ENCODE measurements at places on chromosomes 3 and 15. TPM values are rescaled to one million over a fixed set of nuclear protein-coding genes. Genes with fewer than 3 reads are reported as not detected.

Gene ACVR2B
- total RNA-seq = 3.2 TPM

Gene SPINT1
- total RNA-seq = 26.6 TPM

Gene GRAMD1C
- total RNA-seq = 5.5 TPM

Gene TGM5
- 5.6 TPM for total RNA-seq

Gene GRM2
- total RNA-seq = 0.05 TPM

DNA sequence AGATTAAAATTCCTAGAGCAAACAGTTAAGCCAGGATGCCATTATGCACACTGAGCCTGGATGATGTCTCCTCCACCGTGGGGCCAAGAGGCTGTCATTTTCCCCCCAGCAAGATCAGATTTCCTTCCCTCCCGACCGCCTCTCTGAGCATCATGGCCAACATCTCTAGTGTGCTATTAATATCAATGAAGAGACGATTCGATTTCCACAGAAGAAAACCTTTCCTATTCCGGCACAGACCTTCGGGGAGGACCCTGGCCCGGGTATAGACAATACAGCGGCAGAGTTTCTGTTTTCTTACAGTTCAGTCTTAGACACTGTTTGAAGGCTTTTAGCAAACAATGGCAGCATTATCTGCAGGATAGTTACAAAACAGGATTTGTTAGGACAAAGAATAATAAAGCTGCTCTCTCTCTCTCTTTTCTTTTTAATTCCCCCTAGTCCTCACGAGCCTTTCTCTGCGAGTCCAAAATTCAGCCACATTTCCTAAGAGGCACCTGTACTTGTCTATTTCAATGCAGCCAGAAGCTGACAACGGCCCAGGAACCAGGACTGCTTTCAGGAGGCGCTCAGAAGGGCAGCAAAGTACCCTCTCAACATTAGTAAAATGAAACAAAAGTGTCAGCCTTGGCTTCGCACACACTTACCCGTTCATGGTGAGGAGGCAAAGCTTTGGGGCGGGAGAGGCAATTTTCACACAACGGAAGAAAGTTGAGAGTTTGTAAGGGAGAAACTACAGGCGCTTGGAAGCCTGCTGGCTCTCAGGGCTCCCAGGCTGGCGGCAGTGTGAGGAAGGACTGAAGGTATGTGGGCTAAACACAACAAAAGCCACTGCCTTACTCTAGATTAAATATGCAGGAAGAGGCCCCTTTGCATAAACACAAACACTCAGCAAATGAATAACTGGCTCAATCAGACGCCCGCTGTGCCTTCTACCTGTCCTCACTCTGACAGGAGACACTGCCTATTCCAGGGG, 278.0 kb downstream of the FOXP1 start:
- no peak overlapping the region for H3K4me3 ChIP-seq
- no peak for DNase-seq
- H3K4me1 ChIP-seq = no peaks in the 10 kb centered on the region
- peaks cover 10% of the 10 kb centered on the region for H3K27me3 ChIP-seq
- no peak overlapping the region for H3K27ac ChIP-seq
- no peaks in the 10 kb centered on the region for H3K36me3 ChIP-seq

GRCh38 chr3:79930196-79930595, 162.4 kb upstream of the ROBO1 start:
- no peak overlapping the region for H3K4me3 ChIP-seq
- H3K27me3 ChIP-seq = no peaks in the 10 kb centered on the region

DNA sequence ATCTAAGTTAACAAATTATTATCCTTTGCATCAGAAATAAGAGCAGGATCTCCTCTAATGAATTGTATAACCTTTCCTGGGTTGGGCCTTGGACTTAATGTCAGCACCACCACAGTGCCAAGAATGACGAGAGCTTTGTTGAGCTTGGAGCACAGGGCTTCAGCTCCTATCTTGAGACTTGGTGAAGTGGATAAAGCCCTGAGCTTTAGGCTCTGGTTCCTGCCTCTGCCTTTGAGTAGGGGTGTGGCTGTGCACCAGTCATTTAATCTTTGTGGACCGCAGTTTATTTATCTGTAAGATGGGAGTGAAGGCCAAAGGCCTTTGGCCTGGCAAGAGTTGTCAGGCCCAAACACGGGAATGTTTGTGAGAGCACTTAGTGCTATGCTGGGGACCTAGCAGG, 162.2 kb downstream of the VGLL4 start:
- DNase-seq = no peak
- H3K4me3 ChIP-seq = no peak overlapping the region
- H3K36me3 ChIP-seq = no peaks in the 10 kb centered on the region
- no peak overlapping the region for H3K27ac ChIP-seq
- no peaks in the 10 kb centered on the region for H3K27me3 ChIP-seq

DNA sequence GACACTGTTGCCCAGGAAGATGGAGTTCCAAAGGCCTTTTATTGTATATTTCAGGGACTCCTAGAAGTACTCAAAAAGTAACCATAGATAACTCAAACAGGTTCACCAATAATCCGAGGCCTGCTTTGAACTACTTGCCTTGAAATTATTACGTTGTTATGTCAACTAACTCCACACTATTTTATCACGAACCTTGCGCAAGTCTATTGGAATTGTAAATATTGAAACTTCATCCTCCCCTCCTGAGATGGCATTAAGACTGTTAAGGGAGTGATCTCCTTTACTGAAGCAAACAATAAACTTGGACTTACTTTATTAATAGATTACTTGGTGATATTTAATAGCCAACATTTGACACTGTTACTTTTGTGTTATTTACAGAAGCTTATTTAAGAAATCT, 199.6 kb upstream of the GADL1 start:
- H3K4me3 ChIP-seq = no peak overlapping the region
- 0 out of 2 replicates have a peak, but pooled peaks cover 7% of the 10 kb centered on the region for H3K4me1 ChIP-seq
- H3K36me3 ChIP-seq = no peaks in the 10 kb centered on the region
- no peak overlapping the region for H3K27ac ChIP-seq
- DNase-seq = no peak
- H3K27me3 ChIP-seq = no peaks in the 10 kb centered on the region

DNA sequence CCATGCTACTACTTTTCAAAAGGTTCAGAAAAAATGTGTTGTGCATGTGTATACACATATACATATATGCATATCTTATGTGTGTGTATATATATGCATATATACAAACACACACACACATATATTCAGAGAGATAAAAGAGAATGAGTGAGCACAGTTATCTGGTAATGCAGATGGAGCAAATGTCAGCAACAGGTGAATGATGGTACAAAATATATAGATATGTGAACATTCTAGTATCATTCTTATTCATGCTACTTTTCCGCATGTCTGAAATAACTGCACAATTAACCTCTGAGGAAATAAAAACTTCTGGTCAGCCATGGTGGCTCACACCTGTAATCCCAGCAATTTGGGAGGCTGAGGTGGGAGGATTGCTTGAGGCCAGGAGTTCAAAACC, 222.6 kb upstream of the NANOGP8 start:
- H3K36me3 ChIP-seq = no peaks in the 10 kb centered on the region
- no peak overlapping the region for H3K27ac ChIP-seq
- H3K4me3 ChIP-seq = no peak overlapping the region
- H3K4me1 ChIP-seq = peaks cover 4% of the 10 kb centered on the region
- no peak for DNase-seq

GRCh38 chr3:14130230-14130629, 5.4 kb downstream of the TMEM43 start:
- H3K27ac ChIP-seq = no peak overlapping the region
- H3K27me3 ChIP-seq = no peaks in the 10 kb centered on the region
- DNase-seq = no peak
- H3K36me3 ChIP-seq = peaks cover 30% of the 10 kb centered on the region

DNA sequence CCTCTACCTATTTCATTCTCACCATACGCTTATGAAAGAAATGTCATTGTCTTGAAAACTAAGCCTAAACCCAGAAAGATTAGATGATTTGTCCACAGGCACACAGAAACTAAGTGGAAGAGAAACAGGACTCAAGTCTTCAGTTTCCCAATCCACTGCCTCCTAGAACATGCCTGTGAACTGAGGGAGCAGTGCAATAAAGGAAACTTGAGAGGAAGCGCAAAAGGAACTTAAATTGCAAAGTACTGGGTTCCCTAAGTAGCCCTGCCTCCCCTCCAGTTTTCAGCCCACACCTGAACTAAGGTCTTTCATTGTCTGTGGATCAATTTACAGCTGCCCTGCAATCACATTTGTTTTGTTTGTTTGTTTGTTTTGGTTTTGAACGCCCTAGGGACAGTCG, 56.7 kb upstream of the TSEN2 start:
- no peak overlapping the region for H3K27ac ChIP-seq
- DNase-seq = no peak
- H3K4me1 ChIP-seq = no peaks in the 10 kb centered on the region
- H3K27me3 ChIP-seq = no peaks in the 10 kb centered on the region
- H3K4me3 ChIP-seq = no peak overlapping the region

DNA sequence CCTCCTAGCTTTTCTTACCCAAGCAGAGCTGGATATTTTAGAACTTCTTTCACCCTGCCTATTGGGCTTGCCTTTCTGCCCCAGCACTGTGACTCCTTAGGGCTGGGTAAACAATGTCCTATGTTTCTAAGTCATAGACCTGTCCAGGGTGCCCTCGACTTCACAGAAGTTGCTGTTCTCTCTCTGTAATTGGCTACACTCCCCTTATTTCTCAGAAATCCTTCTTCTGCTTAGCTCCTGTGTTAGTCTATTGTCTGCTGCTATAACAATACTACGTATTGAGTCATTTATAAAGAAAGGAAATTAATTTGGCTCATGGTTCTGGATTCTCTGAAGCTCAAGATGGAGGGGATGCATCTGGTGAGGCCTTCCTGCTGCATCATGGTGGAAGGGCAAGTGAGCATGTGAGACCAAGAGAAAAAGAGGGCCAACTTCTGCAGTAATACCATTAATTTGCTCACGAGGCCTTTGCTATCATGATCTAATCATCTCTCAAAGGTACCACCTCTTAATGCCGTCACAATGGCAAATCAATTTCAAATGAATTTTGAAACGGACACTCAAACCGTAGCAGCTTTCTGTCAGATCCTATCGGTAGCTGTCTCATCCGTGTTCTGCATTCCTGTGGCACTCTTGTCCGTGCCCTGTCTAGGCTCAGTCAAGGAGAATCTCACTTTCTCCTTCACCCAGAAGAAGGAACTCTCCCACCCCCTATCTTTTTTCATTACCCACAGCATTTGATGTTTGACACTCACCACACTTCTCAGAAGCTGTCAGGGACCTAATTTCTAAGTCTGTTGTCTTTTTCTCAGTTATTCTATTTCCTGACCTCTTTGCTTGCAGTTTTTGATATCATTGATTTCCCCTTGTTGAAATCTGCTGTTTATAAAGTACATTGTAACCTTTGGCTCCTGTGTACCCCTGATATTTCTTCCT, 22.3 kb upstream of the GPR171 start:
- no peak for DNase-seq
- peaks cover 9% of the 10 kb centered on the region for H3K4me1 ChIP-seq
- H3K4me3 ChIP-seq = no peak overlapping the region
- H3K36me3 ChIP-seq = no peaks in the 10 kb centered on the region

- no peak for DNase-seq
- no peak overlapping the region for H3K4me3 ChIP-seq
- H3K27ac ChIP-seq = no peak overlapping the region
- H3K4me1 ChIP-seq = no peaks in the 10 kb centered on the region
- H3K36me3 ChIP-seq = no peaks in the 10 kb centered on the region
- H3K27me3 ChIP-seq = no peaks in the 10 kb centered on the region
Observed at GRCh38 chr3:30289324-30289723, 317.1 kb upstream of the TGFBR2 start.
